ENCODE measurements at places on chromosomes 1 and 21.

DNA sequence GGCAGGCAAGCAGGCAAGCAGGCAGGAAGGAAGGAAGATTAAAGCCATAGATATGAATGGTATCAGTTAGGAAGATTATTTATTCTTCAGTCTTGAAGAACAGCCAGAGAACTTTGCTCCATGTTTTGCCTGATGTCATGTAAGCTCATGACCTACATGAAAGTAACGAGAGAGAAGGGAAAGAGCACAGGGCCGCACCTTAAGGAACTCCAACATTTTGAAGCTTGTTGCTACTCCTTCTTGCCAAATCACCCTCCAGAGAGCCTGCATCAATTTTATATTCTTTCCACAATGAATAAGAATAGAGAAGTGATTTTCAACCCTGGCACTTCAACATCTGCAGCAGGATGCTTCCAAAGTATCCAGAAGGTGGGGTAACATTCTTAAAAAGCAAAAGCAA, 78.0 kb upstream of the EFHD2 start:
- no peak for DNase-seq

- DNase-seq = no peak
These were observed 52.0 kb upstream of the FAM20B start for GRCh38 chr1:178973652-178974101.

DNA sequence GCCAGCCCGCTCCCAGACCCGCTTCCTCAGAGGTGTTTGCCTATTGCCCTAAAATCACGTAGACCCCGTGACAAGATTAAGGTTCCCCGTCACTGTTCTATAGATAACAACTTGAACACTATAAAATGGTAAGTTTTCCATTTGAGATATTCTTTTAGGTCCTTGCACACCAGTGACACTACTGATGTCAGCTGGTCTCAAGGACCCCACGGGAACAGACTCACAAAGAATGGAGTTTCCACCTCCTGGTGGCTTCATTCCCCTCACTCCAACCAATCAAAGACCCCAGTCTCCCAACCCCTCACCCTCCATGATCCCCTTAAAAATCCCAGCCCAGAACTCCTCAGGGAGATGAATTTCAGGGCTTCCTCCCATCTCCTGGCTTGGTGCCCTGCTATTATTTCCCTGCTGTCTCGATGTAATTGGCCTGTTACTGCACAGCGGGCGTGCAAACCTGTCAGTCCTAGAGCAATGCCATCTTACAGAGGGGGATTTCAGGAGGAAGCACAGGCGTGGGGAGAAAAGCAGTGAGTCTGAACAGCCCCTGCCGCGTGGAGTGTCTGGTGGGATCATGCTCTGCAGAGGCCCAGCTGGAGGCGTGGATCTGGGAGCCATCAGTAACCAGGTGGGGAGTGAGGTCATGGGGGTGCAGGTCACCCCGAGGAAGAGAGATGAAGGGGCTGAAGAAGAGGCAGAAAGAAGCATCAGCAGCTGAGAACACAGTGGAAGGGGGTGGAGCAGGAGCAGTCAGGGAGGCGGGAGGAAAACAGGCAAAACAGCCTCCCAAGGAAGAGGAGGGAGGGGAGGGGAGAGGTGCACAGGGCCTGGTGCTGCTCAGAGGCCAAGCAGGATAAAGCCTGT, 35.1 kb upstream of the LBR start:
- DNase-seq = no peak

DNA sequence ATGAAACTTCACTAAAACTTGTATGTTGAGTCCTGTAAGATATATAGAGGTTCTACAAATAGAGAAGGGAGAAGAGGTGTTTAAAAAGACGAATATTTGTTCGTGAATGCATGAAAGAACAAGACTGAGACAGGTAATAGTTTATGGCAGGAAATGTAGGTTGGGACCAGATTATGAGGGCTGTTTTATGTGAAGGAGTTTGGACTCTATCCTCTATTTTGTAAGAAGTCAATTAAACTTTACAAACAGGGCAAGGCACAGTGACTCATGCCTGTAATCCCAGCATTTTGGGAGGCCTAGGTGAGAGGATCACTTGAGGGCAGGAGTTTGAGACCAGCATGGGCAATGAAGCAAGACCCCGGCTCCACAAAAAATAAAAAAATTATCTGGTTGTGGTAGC, 5.7 kb downstream of the SLC35A3 start:
- DNase-seq = no peak

GRCh38 chr1:245301162-245301580, 146.4 kb downstream of the KIF26B start:
- DNase-seq = no peak

GRCh38 chr1:26959722-26960624, at the start of gene KDF1:
TSS of gene KDF1 (minus strand) at chr1:26960468. CDS start at chr1:26952380, 8,088 bp downstream.
- peak; percentile 42 for DNase-seq

DNA sequence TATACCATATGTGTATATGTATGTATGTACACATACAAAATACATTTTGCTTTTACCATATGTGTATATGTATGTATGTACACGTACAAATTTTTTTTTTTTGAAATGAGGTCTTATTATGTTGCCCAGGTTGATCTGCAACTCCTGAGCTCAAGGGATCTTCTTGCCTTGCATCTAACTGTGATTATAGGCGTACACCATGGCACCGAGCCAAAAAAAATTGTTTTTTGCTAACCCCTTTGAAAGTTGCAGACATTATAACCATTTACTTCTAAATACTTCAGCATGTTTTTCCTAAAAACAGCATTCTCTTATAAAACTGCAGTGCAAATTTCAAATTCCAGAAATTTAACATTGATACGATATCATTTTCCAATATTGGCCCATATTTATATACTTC, 147.0 kb downstream of the POU2F1 start:
- DNase-seq = no peak

GRCh38 chr1:87204441-87204840, 124.2 kb upstream of the LMO4 start:
- DNase-seq = no peak

DNA sequence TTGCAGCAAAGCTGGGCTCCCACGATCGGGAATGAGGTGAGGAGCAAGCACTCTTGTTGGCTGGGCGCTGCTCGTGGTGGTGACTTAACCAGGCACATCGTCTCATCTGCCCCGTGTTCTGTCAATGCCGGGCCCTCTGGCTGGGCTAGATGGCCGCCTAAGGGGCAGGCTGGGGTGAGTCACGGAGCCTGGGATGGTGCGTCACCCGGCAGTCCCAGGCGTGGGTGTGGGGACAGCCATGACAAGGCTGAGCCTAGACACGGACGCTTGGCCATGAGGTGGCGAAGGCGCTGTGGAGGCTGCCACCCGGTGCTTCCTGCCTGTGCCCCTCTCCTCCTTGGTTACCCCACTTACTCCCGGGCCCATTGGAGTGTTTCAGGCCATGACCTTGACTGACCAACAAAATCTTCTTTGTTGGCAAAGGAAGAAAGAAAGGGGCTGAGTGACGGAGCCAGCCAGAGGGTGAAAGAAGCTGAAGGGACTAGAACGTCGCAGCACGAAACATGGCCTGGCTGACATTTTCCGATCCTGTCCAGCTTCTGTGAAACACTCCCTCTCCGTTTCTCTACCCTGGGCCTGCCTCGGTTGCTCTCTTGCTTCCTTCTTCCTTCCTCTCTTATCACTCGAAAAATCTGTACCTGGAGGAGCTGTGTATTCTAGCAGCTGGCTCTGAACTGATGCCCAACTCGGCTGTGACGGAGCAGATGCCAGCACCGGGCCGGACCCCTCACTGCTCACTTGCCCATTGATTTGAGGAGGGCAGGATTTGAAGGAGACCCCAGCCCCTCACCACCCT, 596 bp downstream of the CD247 start:
- DNase-seq = peak; percentile 94

DNA sequence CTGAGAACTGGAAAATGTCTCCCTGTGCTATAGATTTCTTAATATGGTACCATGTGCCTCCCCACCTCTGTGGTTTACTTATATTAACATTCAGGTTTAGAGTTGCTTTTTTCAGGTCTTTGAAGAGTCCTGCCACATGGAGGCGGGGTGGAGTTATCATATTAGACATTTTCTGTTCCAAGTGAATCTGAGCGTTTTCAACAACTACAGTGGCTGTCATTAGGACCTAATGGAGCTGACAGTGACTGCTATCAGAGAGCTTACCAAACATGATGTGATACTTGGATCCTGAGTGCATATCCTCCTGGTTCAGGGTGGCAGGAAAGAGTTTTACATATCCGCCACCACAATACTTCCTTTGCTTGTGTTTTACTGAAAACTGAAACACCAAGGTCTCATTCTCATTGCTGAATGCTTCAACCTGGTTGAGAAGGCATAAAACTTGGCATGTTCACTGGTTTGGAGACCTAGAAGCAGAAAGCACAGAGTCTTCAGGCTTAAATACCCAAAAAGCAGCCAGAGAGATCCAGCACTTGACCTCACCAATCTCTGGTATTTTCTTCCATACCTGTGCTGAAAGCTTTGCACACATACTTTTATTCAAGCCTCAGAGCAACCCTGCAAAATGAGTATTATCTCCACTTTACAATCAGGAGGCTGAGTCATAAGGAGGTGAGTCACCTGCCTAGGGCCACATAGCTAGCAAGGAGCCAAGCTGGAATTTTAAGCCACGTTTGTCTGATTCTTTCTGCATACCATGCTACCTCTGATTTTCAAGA, 47.4 kb upstream of the OSBPL9 start:
- peak; percentile 50 for DNase-seq

DNA sequence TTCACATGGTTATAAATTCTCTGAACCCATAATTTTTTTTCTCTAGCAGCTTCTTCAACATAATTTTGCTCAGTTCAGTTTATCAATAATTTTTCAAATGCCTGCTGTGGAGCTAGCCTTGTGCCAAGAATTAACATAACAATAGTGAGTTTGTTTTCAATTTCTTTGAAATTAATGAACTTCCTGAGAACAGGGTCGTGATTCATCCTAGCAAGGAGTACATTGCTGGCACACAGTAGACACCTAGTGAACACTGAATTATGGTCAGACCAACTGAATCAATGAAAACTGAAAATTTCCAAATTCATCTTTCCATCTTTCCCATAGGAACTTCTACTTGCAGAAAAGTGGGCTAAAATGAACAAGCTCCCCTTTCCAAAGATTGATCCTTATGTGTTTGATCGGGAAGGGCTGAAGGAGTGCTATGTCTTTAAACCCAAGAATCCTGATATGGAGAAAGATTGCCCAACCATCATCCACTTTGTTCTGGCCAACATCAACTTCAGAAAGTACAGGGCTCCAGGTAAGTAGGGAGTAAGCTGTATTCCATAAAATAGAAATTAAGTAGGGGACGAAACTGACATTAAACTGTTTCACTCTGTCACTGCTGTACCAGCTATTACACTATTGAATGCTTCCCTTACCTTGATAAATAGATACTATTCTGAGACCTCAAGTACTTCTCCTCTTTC, 148.7 kb downstream of the PLA2G4A start:
- DNase-seq = no peak

GRCh38 chr1:224067621-224068457, 46.1 kb upstream of the FBXO28 start:
- DNase-seq = no peak

- DNase-seq = no peak
These were observed 19.2 kb upstream of the SLC44A5 start for GRCh38 chr1:75630004-75630594.

DNA sequence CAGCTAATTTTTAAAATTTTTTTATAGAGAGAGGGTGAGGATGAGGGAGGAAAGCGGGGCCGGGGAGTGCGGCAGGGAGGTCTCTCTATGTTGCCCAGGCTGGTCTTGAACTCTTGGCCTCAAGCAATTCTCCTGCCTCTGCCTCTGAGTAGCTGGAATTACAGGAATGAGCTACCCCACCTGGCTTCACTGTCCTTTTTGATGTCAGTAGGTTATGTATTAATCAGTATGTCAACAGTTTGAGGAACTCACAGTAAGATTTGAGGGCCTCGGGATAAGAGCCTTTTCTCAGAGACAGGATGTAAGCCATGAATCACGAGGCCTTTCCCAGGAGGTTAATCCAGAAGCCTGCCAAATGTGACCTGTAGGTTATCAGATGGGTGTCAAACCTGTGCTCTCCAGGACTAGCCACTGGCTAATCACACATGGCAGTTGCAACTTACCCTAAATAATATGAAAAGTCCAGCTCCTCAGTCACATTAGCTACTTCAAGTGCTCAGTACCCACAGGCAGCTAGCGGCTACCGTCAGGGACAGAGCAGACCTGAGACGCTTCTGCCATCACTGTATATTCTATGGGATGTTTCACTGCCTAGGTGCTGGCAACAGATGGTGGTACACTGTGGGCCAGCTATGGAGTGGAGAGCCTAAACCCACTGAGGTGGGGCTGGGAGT, 33.1 kb downstream of the TRIM67 start:
- DNase-seq = no peak
